ENCODE measurements at places on chromosomes 12 and 14. TPM values are rescaled to one million over a fixed set of nuclear protein-coding genes. Genes with fewer than 3 reads are reported as not detected.

DNA sequence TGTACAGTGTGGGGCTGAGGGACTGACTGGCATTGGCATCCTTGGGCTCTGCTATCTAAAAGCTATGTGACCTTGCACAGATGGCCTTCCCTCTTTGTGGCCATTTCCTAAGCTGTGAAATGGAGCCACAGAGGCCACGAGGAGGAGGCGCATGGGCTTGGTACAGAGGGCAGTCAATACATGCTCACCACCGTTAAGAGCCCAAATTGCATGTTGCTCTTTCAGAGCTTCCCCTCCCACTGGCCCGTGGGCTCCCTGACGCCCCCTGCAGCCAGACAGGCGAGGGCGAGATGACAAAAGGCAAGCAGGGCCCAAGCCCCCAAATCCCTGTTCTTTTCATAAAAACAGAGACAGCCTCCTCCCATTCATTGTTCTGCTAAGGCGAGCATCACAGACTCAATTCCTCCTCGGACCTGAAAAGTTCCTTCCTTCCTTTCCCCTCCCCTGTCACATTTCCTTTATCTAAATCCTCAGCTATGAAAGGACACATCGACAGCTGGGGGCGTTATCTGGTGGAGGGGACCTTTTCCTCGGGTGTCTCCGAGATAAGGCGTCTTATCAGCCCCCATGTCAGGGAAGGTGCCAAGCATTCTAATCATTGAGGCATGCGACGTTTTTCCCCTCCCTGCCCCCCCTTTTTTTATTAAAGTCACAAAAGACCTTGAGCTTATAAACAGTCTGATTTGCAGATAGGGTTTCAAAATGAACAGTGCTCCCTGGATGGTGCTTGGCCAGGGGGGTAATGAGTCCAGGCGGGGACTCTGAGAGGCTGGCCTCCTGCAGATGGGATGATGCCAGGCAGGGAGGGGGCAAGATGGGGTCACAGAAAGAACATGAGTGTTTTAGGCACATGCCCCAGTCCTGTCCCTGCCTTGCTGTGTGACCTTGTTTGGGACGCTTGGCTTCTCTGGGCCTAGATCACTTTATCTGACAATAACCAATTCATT, 26.4 kb downstream of the FAM222A start:
- DNase-seq, result no peak

- DNase-seq, result no peak
These were observed 37.7 kb downstream of the ZNF664 start for GRCh38 chr12:124010687-124011086.

DNA sequence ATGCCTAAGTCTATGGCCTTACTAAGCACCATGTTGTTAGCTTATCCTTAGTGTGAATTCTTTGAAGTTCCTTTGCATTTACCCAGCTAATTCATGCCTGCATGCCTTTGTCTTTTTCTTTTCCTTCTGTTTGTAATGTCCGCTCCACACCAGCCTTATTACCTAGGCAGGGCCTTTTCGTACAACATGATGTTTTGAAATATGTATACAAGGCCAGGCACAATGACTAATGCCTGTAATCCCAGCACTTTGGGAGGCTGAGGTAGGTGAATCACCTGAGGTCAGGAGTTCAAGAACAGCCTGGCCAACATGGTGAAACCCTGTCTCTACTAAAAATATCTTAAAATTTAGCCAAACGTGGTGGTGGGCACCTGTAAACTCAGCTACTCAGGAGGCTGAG, 1636.5 kb upstream of the SEL1L start:
- DNase-seq, result no peak

DNA sequence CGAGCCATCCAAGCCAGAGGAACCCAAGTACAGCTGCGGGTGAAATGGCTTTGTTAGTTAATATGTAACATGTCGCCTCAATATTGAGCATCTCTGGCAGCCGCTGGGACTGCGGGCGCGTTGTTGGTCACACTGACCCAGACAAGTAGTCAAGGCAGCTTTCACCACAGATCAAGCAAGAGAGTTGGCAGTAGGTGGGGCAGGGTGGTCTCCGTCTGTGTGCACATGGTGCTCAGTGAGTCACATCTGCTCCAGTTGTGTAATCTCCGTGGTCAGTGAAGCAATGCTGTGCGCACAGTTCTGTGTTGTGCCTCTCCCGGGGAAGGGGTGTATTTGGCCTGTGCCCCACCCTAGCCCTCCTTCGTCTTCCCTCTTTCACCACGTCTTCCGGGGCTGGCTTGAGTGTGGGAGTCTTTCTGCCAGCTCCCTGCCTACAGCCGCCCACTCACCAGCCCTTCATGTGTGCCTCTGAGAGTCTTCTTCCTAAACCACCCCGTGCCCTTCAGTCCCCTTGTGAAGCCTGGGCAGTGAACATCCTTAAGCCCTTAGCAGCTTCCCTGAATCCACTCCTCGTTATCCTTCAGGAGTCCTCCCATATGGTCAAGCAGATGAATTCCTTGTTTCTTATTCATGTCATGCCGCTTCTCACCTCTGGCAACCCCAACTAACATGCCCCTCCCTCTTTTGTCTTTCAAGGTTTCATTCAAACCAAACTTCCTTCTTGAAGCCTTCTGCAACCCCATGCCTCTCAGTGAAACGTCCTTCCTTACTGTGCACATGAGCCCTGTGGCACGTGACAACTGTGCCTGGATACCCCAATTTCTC, 242.1 kb downstream of the CACNA1C start:
- no peak for DNase-seq

DNA sequence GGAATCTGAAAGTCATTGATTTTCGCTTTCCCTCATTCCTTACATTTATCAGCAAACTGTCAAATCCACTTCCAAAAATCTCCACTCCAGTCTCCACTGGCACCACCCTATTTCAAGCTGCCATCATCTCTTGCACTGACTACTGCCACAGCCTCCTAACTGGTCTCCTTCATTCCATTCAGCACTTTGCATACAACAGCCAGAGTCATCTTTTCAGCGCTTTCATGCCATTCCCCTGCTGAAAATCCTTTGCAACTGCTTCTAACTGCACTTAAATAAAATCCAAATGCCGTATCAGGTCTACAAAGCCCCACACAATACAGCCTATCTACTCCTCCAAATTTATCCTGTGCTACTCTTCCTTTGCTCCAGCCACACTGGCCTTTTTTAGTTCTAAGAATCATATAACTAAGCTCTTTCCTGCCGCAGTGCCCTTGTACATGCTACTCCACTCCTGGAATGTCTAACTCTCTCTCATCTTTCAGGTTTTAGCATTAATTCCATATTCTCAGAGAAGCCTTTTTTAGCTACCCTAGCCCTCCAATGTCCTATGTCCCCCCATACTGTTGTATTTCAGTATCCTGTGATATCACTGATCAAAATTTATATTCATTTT, 21.6 kb downstream of the FERMT2 start:
- no peak for DNase-seq

The SLC41A2 gene
- total RNA-seq, result 12.8 TPM

The SMCO2 gene
- total RNA-seq, result 0.88 TPM

The HOXC4 gene
- total RNA-seq, result 0.10 TPM

The RHOJ gene
- 57.3 TPM for total RNA-seq

The SPSB2 gene
- 5.5 TPM for total RNA-seq

The TRIAP1 gene
- 76.2 TPM for total RNA-seq
